NCI-H2081 (cell line): ENCODE measurements at places on chromosomes 3 and 15.

DNA sequence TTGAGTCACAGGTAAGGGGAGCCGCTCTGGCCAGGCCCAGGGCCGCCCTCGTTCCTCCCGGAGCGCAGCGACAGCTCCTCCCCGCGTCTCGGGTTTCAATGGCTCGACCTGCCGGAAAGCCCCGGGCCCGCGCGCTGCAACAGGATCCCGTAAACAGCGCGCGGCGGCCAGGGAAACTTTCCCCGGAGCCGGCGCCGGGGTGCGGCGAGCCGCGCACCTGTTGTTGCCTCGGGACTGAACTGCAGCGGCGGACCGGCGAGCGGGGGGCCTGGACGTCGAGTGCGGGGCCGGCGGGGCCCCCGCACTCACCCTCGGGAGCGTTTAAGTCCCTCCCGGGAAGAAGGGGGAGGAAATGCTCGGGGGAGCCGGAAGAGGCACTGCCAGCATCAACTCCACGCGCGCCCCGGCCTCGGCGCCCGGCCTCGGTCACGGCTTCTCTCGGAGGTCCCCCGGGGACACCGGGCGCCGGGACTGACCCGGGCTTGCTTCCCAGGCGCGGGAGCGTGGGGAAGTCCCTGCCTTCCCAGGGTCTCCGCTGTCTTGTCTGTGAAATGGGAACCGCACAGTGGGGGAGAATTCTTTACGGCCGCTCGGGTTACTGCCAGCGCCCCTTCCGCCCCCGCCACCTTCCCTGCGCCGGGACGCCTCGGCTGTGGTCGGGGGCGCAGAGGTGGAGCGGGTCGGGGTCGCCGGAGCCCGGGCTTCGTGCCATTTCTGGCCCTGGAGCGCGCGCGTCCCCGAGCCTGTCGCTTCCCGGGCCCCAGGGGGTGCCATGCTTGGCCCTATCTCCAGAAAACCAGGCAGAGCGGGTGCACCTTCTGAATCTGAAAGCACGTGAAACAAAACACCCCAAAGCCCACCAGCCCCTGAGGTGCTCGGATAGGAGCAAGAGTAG, 7.5 kb upstream of the PGPEP1L start:
- peak; percentile 56 for DNase-seq

- DNase-seq = no peak
Measured at GRCh38 chr3:141499284-141499683, 12.5 kb downstream of the RASA2 start.

DNA sequence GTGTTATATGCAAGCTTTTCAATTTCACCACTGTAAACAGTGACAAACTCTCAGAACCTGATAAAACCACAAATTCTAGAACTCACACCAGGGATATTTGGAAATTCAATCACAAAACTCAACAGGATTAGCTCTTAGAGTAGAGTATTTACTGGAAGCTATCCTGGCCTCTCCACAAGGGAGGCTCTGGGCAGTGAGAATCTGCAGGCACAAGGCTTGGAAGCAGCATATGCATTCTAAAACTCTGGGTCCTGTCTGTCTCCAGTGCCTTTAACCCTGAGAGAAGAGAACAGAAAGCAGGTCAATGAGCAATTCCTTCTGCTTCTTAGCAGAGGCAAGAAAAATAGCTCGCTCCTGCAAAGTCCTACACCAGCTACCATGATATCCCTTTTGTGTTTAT, 23.4 kb downstream of the PLSCR4 start:
- DNase-seq = no peak

- peak; percentile 80 for DNase-seq
Measured at GRCh38 chr3:46078712-46079400, 51.6 kb upstream of the XCR1 start.

- no peak for DNase-seq
Measured at GRCh38 chr3:140292684-140293083, 357.7 kb downstream of the CLSTN2 start.

- DNase-seq = no peak
Measured at GRCh38 chr3:124353691-124354090, 361.8 kb upstream of the ROPN1 start.

DNA sequence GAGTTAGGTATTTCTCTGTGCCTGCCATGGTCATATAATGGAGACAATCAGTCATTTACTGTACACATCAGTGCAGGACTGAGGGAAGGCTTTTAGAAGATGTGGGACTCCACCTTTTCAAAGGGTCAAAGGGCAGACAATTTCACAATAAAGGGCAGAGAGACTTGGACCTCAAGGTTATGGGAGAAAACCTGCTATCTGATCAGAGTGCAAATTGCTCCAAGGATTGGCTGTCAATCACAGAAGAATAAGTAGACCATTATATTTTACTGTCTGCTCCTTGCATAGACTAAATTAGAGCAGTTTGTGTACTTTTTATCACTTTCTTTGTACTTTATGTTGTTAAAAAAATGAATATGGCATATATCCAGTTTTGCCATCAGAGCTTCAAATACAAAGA, 314.9 kb upstream of the ATP11B start:
- DNase-seq = no peak

DNA sequence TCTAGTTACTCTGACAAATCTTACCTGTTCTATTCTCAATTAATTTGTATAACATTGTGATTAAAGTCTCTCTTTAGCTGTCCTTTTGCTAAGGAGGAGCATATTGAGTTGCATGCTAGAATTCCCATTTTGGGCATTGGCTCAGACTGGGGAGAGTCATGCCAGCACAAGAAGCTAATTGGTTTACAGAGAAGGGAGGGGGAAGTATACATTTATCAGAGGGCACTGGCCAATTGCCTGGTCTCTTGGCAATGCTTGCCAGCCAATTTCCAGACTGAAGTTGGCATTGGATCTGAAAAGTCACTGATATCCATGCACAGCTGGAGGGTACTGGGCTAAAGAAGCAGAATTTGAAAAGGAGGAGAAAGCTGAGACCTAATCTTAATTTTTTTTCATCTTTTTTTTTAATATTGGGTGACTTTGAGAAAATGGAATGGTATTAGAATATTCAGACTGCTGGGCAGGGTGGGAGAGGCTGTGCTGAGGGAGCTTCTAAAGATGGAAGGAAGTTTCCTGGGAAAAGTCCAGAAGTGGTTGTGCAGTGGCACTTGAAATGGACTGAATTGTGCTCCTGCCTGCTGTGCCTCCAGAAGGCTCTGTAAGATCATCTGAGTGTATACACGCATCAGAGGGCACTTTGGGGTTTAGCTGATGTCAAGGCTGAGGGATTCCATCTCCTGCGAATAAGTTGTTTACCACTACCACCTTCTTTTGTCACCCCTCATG, 365.2 kb upstream of the DPH6 start:
- peak; percentile 75 for DNase-seq

- no peak for DNase-seq
Measured at GRCh38 chr15:62165793-62166375, 799 bp upstream of the C2CD4B start.

DNA sequence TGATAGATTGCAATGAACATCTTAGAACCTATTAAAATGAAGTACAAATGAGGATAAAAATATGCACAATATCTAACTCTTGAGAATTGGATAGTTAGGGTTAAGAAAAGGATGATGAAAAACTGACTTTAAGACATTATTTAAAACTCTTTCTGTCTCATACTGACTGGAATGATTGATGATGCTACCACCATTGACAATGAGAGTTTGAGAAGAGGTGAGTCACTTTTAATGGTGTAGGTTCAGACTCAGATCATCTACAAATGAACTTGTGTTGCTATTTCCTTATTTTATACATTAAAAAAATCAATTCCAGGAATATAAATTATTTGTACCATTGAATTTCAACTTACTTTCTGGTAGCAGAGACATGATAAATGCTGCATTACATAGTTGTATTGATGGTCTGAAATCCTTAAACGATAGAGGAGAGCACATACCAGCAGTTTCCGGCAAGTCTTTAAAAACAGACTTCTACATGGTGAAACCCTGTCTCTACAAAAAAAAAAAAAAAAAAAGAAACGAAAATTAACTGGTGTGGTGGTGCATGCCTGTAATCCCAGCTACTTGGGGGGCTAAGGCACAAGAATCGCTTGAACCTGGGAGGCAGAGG, 409.0 kb downstream of the OTOL1 start:
- DNase-seq = no peak

- DNase-seq = no peak
Measured at GRCh38 chr15:89680282-89680873, 1.2 kb upstream of the PLIN1 start.

DNA sequence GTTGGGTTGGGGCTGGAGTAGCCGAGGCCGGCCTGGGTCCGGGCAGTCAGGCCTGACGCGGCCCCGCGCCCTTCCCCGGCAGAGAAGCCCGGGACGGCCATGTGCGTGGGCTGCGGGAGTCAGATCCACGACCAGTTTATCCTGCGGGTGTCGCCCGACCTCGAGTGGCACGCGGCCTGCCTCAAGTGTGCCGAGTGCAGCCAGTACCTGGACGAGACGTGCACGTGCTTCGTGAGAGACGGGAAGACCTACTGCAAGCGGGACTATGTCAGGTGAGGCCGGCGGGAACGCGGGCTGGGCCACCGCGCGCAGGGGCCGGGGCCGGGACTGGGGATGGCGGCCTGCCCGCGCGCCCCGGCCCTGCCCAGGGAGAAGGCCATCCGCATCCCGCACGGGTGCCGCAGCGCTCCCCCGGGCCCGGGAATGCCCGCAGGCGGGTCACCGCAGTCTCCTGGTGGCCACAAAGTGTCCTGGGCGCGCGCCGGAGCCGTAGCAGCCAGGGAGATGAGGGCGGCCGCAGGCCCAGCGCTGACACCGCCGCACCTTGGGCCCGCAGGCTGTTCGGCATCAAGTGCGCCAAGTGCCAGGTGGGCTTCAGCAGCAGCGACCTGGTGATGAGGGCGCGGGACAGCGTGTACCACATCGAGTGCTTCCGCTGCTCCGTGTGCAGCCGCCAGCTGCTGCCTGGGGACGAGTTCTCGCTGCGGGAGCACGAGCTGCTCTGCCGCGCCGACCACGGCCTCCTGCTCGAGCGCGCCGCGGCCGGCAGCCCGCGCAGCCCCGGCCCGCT, 1.3 kb downstream of the ISL2 start:
- DNase-seq = no peak

GRCh38 chr3:110608566-110608965, 463.1 kb upstream of the NECTIN3 start:
- DNase-seq = no peak

- DNase-seq = no peak
Measured at GRCh38 chr15:93941697-93942096, 289.7 kb upstream of the MCTP2 start.

- no peak for DNase-seq
Measured at GRCh38 chr3:111963424-111963823, 15.4 kb upstream of the ABHD10 start.

- DNase-seq = no peak
Measured at GRCh38 chr3:189467451-189467850, 163.7 kb upstream of the TP63 start.

GRCh38 chr15:40047415-40048210, 8.6 kb upstream of the SRP14 start:
- peak; percentile 68 for DNase-seq

DNA sequence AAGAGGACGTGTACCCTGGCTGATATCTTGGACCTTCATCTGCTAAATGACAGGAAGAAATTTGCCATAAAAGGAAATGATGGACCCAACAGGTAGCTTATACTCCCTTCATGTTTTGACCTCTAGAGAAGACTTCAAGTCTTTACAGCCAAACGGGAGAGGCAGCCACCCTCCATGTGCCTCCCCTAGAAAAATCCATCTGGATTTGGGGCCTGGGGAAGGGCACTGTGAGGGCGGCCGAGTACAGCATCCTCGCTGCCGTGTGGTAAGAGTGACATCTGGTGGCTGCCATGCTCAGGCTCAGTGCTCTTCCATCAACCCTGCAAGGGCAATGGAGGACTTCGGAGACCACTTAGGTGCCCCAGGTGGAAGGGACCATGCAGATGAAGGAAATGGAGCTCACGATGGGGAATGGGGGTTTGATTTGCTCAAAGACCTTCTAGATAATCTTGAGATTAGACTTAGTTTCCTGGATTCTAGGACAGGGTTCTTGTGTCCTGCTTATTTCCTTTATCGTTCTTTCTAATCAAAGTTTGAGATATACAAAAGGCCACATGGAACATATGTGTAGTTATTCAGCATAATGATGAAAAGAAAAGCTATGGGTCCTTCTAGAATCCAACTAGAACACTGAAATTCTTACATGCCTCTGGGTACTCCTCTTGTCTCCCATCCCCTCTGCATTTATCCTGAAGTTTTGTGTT, 44.4 kb downstream of the AQP9 start:
- peak; percentile 46 for DNase-seq

GRCh38 chr3:8450618-8451017, 51.0 kb upstream of the LMCD1 start:
- no peak for DNase-seq

DNA sequence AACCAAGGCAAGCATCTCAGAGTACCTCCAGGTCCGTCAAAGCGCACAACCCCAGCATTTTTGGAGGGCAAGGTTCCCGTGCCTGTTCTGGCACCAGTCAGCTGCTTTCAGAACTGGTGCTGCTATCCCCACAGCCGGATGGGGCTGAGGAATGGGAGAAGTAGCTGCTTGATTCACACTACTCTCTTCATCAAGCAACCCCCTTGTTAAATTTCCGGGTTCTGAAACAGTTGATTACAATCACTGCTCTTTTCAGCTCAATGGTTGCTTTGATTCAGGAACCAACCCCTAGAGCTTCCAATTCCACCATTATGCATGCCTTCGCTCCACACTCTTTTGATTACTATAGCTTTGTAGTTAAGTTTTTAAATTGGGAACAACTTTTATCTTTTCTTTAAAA, 12.3 kb upstream of the UBA7 start:
- DNase-seq = no peak

GRCh38 chr15:87196498-87196897, 1060.0 kb downstream of the NTRK3 start:
- DNase-seq = no peak

DNA sequence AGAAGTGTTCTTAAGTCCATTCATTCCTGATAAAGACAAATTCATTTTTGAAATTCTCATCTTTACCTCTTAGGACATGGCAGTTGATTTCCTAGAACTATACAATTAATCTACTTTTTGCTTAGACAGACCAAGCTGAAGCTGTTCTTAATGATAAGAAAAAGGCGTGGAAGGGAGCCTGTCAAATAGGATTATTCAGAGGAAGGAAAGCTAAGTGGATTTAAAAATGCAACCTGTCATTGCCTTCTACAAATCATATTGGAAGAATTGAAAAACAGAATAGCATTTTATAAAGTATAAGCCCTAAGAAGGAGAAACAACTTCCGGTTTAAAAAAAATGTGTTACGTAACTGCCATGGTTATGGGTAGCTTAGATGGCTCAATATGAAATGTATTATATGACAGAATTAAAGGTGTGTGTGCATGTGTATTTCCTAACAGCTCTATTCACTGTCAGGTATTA, 81.2 kb upstream of the RAP2B start:
- no peak for DNase-seq

- peak; percentile 33 for DNase-seq
Measured at GRCh38 chr3:72050048-72050632, 265.2 kb upstream of the PROK2 start.

DNA sequence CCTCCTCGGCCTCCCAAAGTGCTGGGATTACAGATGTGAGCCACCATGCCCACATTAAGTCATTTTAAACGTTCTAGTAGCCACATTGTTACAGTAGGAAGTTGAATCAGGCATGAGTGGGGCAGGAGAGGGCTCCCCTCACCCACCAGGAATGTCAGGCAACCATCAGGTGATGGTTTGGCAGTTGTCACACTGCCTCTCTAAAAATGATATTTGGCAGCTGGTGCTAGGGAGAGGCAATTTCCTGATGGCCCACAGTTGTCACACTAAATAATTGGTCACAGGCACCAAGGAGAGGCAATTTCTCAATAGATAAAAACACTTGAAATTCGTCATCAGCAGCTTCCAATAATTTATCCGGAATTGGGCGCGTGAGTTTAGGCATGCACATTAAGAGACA, 79.2 kb upstream of the ABHD2 start:
- no peak for DNase-seq

- DNase-seq = peak; percentile 54
Measured at GRCh38 chr3:72738752-72739530, 109.3 kb downstream of the SHQ1 start.
